Stimulated activated naive CD4-positive, alpha-beta T cell (primary cell): ENCODE measurements at places on chromosomes 2 and 18.

DNA sequence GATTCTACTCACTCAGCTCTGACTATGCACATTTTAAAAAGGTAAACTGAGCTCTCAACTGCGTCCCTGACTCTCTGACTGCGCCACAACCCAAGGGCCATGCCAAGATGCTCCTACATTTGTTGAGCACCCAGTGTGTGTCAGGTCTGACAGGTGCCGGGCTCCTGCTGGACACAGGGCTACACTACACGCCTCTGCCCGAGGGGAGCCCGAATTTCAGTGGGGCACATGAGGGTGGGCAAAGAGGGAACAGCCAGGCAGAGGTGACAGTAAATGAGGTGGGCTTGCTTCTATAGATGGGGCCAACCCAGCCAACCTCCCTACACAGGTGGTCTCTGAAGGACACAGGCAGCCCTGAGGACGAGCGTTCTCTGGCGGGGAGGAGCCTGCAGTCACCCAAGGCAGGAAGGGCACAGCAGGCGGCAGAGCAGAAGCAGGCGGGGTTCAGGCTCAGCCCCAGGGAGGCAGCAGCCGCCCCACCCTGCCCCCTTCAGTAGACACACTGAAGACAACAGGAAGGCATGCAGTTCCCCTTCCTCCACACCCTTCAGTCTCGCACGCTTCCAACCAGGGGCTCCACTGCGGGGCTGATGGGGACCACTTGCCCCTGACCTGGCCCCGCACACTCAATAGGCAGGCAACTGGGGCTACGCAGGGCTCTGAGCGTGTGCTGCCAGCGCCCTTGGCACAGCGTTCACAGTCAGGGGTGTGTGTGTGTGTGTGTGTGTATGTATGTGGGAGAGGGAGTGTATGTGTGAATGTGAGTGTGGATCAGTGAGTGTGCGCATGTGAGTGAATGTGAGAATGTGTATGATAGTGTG, 98.4 kb downstream of the UXS1 start:
- peak; percentile 85 for DNase-seq

DNA sequence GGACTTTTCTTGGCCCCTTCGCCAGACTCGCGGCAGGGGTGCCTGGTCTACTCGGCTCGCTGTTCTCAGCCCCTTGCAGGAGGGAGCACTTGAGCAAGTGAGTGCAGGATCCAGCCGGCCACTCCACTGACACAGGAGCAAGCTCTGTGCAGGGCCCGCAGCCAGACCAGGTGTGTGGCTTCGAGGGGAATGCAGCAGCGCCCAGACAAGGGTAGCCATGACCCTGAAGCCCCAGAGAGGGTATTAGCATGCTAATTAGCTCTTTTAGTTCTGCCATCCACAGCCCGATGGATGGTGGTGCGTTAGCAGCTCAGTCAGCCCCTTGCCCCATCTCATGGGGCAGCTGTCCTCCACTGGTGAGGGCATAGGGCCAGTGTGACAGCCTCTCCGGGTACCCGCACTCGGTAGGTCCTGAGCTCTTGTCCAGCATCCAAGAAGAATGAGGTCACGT, 103.2 kb upstream of the HS6ST1 start:
- DNase-seq = no peak

- no peak for DNase-seq
Measured at GRCh38 chr2:82690757-82691411, 1768.2 kb downstream of the SUCLG1 start.

DNA sequence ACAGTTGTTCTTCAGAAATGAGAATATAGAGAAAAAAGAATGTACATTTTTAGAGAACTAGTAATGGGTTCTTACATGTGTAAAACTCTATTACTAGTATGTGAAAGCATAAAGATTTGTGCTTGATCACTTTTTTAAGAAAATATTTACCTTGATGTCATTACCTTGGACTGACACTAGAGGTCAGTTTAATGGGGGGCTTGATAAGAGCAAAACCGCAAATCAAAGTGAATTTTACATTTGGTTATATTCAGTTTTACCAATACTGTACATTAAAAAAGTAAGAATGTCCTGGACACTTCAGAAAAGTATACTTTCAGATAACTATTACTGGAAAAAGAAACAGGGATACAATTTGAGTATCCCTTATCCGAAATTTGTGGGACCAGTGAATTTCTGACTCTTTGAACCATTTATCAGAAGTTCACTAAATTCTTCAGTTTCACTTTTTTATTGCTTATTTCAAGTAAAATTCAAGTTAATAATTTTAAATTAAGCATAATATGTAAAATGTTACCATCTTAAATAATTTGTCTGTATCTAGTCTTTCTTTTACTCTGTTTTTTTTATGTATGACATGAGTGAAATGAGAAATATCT, 1149.5 kb downstream of the DSC3 start:
- DNase-seq = no peak

DNA sequence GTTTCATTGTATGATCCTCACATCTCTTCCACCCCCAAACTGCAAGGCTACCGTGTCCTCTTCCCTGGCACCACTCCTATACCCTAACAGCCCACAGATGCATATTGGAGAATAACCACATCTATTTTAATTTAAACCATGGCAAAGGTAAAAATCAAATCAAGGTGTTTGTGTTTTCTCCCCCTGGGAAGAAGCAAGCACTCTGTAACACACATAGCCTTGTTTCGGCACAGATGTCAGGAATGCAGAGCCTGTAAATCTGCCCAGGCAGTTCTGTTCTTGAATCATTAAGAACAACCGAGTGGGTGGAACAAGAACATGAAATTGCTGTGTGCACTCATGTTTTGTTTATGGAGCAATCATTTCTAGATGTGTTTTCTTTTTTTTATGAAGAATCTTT, 6.8 kb upstream of the COX7A2L start:
- no peak for DNase-seq

GRCh38 chr2:153645599-153645998, 167.0 kb upstream of the RPRM start:
- no peak for DNase-seq

DNA sequence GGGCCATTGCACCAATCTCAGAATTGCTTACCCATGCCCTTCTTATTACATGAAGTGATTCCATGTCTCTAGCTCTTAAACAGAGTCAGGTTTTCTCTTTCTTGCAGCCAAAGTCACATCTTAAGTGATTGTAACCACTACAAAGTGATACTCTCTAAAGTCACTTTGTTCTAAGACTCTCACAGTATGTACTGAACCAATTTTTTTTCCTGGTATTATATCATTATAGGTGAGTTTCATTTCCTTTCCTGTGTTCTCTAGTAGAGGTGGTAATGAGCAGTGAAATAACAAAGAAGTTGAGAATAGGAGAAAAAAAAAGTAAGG, 66.3 kb upstream of the DARS1 start:
- DNase-seq = peak; percentile 61
